ENCODE measurements at places on chromosomes 5 and 9. TPM values are rescaled to one million over a fixed set of nuclear protein-coding genes. Genes with fewer than 3 reads are reported as not detected.

SPTAN1 gene
- 308 TPM for polyA plus RNA-seq

- DNase-seq: no peak
These were observed 758.8 kb downstream of the NR2F1-AS1 start for GRCh38 chr5:92822183-92822582.

GRHPR gene
- 128 TPM for polyA plus RNA-seq

GRCh38 chr9:96604004-96604319 lies 15.7 kb downstream of the CDC14B start:
- DNase-seq: peak; percentile 73

DNA sequence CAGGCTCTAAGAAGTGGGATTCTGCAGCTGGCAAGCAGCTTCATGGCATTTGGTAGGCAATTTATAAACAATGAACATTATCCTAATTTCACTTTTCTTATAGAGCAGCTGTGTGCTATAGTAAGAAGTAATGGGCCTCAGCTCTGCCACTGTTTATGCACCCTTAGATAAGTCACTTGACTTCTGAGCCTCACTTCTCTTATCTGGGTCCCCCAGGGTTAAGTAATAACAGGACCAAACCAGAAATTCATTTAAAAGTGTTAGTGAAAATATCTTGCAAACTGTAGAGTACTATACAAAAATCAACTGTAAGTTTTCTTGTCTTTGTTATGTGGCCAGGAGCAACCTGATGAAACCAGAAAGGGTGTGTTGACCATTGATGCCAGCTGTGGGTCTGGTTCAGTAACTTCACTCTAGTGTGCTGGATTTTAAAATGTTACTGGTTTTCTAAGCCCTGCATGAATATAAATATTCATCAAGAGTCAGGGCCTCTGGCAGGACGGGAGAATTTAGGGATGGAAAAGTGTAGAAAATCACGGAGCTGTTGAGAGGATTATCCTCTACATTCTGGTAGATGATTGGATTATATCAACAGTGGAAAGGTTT lies 24.2 kb downstream of the TNFAIP8 start:
- DNase-seq: no peak

- peak; percentile 85 for DNase-seq
These were observed 177.6 kb upstream of the PANK3 start for GRCh38 chr5:168756453-168757391.

SPINK14 gene
- not detected for polyA plus RNA-seq

GRCh38 chr5:127577458-127577857 lies 60.0 kb downstream of the PRRC1 start:
- no peak for DNase-seq

DNA sequence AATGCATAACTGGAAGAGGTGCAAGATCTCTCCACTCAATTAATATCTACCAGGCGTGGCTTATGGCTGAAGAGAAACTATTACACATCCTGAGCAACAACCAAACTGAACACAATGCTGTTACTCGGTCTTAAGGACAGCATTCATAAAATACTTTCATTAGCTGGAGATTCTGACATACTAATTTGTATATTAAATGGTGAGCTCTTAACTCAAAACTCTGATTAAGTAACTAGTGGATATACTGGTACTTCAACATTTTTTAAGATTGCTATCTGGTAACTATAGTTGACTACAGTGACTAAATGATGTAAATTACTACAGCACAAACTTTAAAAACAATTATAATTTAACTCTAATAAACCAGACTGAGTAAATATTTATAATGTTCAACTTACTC lies 15.8 kb downstream of the ZDHHC21 start:
- no peak for DNase-seq

TRPM3 gene
- polyA plus RNA-seq: 0.47 TPM

DNA sequence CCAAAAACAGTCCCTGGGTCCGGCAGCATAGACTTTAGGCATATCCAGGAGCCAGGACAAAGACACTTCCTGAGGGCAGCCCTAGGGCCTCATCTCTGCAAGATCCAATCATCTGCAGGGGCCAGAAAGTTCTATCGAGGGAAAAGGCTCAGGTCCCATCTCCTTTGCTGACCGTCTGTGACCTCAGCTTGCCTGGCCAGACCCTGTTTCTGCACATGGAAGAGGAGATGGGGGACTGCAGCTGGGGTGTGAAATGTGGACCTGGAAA lies 51.0 kb upstream of the FCN1 start:
- no peak for DNase-seq

- no peak for DNase-seq
These were observed 8.5 kb downstream of the FBP1 start for GRCh38 chr9:94630833-94631232.

DNA sequence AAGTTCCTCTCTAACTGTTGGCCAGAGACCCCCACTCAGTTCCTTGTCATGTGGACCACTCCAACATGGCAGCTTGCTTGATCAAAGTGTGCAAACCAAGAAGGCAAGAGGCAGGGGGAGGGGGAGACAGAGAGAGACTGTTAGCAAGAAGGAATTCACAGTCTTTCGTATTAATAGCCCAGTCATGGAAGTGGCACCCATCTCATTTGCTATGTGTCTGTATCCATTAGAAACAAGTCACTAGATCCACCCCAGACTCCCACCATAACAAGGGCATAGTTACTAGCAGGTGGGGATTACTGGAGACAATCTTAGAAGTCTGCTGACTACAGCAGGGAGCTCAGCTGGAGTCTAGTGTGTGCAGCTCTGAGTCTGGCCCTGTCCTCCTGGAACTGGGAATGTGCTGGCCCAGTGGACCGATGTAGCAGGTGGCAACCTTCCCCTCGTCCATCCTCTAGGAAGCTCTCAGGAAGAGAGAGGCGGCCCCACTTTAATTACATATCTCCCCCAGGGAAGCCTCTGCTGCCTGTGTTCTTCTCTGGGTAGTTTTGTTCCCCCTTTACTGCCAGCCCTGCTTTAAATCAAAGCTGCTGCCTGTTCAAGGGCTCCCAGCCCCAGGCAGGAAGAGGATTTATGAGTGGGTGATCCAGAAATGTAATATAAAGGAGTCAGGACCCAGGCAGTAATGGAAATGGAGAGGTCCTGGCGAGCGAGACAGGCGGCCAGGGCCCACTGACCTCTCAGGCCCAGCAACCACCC lies 47.8 kb upstream of the ALDH1B1 start:
- DNase-seq: no peak

- DNase-seq: peak; percentile 32
These were observed 501.0 kb upstream of the EDIL3 start for GRCh38 chr5:84885485-84886258.

SPATA31A3 gene
- polyA plus RNA-seq: not detected

GRCh38 chr5:141514330-141515133 lies 25.7 kb downstream of the PCDHGC5 start:
- DNase-seq: peak; percentile 69

- DNase-seq: no peak
These were observed 381.5 kb upstream of the MPDZ start for GRCh38 chr9:13661014-13661413.

DNA sequence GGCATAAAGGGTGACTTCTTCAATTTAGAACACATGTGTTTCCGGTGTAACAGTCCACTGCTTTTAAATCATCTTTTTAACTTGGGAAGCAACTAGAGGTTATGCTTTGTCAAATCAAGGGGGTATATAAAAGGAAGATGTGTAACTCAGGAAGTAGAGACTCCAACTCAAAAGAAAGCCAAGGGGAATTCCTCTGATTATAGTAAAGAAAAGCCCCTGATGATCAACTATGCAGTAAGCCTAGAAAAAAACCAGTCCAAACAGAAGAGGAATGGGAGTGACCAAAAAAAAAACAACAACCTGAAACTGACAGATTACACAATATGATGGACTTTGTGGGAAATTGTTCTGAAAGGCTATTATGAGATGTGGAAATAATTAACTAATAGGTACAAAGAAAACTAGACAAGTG lies 90.3 kb downstream of the AK8 start:
- no peak for DNase-seq

DNA sequence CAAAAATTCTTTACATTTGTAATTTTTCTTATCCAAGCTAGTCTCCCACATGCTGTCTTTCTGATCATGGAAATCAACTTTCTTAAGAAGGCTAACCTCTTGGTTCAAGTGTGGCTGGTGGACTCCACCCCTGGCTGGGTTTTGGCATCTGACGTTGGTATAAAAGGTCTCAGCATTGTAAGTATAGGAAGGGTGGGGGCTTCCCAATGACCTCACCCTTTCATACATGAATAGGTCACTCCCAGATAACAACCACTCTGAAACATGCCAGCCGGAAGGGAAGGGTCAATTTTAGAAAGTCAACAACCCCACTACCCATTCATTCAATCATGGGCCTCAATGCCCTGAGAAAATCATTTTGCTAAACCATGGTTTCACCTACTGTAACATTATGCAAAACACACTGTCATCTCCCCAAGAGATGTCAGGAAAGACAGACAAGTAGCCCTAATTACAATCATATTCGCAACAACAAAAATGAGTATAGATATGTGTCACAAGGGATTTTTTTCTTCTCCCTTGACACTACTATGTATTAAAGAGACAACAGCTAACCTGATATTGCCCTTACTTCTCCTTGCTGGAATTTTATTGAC lies 31.9 kb upstream of the PCSK5 start:
- no peak for DNase-seq

GRCh38 chr5:127072861-127073846 lies at the start of gene C5orf63:
Gene C5orf63 (minus strand): TSS chr5:127073502. CDS start chr5:127058995, 14,507 bp downstream.
- peak; percentile 65 for DNase-seq

CFAP77 gene
- polyA plus RNA-seq: not detected

- no peak for DNase-seq
These were observed 303.6 kb downstream of the SPOCK1 start for GRCh38 chr5:137195483-137195882.

DNA sequence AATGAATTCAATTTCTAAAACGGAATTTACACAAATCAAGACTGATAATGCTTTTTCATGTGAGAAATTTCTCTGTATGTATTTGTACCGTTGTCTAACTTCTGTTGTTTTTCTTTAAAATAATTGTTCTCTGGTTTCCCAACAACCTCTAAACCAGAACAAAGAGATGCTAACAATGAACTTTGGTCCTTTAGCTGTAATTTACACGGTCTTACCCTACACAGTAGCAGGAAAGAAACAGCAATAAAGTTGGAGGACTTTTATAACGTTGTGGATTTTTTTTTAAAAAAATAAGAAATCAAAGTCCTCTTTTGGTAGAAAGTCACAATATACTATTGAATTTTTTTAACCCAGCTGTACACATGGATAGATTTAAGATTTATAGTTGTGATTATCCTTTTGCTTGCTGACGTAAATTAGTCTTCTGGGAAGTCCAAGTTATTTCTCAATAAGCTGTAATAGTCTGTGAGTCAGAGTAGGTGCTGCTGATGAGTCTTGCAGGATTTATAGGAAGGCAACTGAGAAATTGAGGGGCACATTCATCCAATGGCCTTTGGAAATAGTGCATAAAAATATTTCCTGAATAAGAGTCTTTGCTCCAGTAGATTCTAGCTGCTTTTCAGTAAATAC lies 76.8 kb upstream of the PCSK1 start:
- DNase-seq: peak; percentile 8

DNA sequence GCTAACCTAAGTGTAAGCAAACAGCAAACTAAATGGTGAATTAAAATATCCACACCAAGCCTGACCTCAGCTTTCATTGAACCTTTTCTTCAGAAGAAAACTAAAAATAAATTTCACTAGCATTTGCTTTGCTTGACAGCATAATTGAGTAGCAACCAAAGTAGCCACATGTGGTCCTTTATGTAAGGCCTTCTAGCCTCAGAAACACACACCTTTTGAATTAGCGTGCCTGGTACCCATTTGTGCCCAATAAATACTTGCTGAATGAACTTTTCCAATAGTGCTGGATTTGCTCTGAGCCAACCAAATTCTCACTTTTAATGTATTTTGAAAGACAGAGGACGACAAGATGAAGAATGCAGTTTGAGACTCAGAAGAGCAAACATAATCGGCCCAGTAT lies 2.1 kb upstream of the NIPBL start:
- peak; percentile 9 for DNase-seq

- DNase-seq: no peak
These were observed 30.2 kb upstream of the TBCA start for GRCh38 chr5:77806213-77806843.

TMEM215 gene
- 1.6 TPM for polyA plus RNA-seq

RGS7BP gene
- 5.6 TPM for polyA plus RNA-seq

GRCh38 chr5:125776656-125777139 lies 646.5 kb upstream of the GRAMD2B start:
- DNase-seq: no peak

PRSS3 gene
- not detected for polyA plus RNA-seq

GRCh38 chr5:152676196-152676595 lies 271.1 kb upstream of the NMUR2 start:
- DNase-seq: no peak

STING1 gene
- polyA plus RNA-seq: 32.8 TPM

TMEM174 gene
- polyA plus RNA-seq: 0.43 TPM

Data from muscle of leg (tissue), 16 donors.